ENCODE measurements at places on chromosomes 2 and 18.

DNA sequence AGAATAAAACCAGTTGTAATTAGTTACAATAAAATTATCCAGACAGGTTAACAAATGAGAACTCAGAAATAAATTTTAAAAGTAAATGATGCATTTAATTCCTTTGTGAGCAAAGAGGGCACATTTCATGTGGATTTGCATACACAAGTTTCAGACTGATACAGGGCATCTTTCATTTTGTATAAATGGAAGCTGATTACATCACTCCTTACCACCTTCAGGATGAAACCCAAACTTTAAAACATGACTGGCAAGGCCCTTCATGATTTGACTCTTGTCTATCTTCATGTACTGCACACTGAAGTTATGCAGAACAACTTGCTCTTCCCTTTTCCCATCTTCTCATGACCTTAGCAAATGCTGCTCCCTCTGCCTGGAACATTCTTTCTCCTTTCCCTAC is 26.9 kb downstream of the EFEMP1 start:
- DNase-seq, result no peak

DNA sequence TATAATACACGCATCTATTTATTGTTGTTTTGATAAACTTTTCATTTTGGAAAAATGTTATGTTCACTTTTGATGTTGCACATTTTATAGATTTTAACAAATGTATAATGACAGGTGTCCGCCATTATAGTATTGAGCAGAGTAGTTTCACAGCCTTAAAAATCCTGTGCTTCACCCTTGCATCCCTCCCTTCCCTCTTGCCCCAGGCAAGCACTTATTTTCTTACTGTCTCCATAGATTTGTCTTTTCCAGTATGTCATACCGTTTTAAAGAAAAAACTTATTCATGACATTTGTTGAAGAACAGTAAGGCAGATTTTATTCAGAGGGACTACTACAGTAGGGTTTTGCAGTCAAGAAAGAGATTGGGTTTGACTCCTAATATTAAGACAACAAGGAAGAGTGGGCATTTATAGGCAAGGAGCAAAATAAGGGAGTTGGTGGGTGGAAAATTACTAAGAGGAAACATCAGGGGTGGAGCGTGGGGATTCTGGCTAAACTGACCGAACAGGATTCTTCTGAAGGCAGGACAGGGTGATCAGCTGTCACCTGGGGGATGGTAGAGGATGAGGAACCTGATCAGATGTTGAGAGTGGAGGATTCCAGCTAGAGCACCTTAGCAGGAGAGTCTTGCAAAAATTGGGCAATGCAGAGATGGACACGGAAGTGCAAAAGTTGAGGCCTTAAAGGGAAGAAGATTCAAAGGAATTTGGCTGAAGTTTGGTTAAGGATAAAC is 108.8 kb downstream of the NCK2 start:
- DNase-seq, result no peak

DNA sequence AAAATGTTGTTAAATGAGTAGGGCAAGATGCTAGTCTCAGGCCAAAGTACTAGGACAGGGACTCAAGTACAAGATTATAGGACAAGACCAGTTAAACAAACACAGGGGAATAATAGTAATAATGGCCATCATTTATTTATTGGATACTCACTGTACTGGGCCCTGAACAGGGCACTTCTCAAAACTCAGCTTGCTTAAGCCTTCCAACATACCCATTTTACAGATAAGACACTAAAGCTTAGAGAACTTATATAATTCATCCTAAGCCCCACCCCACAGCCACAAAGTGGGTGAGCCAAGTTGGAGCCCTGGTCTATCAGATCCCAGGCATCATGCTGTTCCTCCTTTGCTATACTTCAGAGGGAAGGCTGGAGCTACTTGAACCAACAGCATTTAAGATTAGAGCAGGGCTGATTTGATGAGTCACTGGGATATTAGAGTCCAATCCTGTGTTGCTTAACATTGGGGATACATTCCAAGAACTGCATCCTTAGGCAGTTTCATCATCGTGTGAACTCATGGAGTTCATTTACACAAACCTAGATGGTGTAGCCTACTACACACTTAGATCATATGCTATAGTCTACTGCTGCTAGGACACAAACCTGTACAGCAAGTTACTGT is 153.6 kb downstream of the MTCL1 start:
- DNase-seq, result peak; percentile 59

DNA sequence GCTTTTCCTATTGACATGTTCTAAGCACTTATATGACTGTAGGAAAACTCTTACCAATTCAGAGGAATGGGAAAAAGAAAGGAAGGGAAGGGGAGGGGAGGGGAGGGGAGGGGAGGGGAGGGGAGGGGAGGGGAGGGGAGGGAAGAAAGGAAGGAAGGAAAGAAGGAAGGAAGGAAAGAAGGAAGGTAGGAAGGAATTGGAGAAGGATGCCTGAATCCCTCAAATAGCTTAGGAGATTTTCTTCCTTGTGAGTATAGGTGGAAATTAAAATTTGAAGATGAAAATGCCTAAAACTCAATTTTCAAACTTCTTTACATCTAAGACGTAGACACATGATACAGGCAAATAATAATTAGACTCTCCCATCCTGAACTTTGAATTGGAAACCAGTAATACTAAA is 463.1 kb downstream of the SATB2 start:
- DNase-seq, result no peak

GRCh38 chr2:31107591-31108300 is 30.5 kb downstream of the GALNT14 start:
- DNase-seq, result no peak
